Left renal pelvis (tissue), 4 donors: ENCODE measurements at places on chromosomes 7 and 10. TPM values are rescaled to one million over a fixed set of nuclear protein-coding genes. Genes with fewer than 3 reads are reported as not detected.

Gene CYP3A4
- polyA plus RNA-seq, result 0.17 TPM

Gene GFRA1
- 104 TPM for polyA plus RNA-seq

Gene TAS2R41
- not detected for polyA plus RNA-seq

DNA sequence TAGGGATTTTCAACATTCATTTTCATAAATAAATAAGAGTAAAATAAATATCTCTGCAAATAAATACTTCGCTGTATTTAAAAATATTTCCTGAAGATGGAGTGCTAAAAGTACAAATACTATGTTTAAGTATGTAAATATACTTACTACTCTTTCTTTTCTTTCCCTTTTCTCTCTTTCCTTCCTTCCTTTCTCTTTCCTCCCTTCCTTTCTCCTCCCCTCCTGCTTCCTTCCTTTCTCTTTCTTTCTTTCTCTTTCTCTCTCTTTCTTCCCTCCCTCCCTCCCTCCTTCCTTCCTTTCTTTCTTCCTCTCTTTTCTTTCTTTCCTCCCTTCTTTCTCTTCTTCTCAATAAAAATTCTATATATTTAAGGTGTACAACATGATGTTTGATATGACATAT is 496.1 kb downstream of the CCSER2 start:
- no peak for DNase-seq

DNA sequence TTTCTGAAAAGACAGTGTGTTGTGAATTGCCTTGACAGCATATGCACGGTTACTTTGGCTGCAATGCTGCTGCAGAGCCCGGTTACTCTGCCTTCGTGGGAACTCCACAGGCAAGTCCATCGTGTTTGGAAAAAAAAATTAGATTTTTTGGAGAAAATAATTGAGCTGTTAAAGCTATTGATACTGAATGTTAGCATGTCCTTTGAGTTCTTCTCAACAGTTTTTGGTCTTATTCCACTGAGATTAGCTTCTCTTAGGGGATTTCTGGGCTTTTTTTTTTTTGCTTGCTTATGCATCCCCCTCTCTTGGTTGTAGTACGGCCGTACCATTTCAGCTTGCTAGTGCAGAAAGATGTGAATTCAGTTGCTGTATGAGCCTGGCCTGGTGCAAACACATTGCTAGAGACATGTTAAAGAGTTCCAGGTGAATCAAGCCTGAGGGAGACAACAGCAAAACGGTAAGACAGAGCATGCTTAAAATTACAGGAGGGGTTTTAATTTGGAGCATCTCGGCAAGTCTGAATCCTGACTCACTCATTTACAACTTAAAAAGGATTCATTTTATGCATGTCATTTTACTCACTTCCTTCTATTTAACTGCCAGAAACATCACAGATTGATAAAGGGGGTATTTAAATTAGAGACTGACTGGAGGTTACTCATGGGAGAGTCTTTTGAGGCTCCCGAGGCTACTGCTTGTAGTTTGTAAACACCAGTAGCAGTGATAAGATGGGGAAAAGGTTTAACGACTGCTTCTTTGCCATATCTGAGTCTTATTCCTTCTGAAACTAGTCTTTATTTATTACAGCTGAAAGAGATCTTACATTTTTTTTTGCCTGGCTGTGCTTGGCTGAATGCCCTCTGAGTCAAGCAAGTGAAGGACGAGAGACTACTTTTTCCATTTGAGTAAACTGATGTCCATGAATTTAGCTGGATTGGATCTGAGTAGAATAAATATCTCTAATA is 113.7 kb downstream of the CDK14 start:
- DNase-seq, result no peak

GRCh38 chr7:1708596-1709251 is 38.6 kb downstream of the ELFN1 start:
- no peak for DNase-seq

DNA sequence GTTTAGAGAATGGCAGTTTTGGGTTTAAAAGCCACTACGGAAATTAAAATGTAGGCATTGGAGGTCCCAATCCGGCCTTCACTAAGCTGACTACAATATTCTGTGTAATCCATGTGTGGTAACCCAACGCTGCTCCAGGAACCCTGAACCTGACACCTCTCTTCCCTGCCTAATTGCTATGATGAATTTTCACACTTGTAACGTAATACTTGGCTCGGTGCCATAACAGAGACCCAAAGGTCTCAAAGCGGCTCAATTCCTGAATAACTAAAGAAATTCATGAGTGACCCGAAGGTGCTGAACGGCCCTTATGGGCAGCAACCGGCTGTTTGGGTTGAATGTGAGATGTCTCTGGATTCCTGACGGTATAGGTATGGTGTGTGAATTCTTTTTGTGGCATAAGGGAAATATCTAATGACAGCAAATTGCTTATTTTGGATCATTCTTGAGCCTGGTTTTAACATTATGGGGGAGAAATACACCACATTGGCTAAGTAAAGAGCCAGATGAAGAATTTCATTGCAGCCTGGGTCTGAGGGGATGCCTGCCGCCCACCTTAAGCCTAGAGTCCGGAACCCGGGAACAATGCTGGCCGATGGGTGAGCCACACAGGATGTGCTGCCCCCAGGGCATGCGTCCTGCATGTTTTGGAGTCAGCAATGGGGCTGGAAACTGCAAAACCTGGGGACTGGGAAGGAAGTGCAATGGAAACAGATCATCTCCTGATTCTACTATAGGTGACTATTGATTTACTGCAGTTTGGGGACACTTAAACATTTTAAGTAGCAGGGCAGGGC is 69.7 kb upstream of the FZD8 start:
- DNase-seq, result no peak
